ENCODE measurements at places on chromosomes 1 and 21.

DNA sequence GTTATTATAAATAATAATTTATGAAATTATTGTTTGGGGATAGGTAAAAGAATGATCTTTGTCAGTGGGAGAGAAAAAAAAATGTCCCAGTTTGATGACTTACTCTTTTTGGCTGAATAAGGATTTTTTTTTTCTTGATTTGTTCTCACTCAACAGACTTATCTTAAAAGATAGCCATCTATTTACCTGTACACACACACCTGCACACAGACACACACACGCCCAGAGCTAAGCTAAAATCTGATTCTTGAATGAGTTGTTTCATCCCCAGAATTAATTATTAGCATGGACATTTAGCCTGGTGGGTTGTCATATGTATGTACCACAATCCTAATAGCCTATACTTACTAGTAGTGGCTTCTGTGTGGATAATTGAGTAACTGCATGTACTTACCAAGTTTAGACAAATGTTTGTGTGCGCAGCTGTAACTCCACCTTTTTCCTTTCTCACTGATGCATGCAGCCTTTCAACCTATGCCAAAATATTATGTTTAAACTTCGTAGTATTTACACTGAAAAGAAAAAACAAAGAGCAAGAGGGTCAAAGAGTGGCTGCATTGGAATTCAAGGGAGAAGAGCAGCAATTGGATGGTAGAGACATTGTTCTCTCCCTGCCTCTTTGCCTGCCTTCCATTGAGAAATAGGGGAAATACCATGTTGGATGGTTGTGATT, 174.3 kb downstream of the ADGRL2 start:
- DNase-seq, result no peak

DNA sequence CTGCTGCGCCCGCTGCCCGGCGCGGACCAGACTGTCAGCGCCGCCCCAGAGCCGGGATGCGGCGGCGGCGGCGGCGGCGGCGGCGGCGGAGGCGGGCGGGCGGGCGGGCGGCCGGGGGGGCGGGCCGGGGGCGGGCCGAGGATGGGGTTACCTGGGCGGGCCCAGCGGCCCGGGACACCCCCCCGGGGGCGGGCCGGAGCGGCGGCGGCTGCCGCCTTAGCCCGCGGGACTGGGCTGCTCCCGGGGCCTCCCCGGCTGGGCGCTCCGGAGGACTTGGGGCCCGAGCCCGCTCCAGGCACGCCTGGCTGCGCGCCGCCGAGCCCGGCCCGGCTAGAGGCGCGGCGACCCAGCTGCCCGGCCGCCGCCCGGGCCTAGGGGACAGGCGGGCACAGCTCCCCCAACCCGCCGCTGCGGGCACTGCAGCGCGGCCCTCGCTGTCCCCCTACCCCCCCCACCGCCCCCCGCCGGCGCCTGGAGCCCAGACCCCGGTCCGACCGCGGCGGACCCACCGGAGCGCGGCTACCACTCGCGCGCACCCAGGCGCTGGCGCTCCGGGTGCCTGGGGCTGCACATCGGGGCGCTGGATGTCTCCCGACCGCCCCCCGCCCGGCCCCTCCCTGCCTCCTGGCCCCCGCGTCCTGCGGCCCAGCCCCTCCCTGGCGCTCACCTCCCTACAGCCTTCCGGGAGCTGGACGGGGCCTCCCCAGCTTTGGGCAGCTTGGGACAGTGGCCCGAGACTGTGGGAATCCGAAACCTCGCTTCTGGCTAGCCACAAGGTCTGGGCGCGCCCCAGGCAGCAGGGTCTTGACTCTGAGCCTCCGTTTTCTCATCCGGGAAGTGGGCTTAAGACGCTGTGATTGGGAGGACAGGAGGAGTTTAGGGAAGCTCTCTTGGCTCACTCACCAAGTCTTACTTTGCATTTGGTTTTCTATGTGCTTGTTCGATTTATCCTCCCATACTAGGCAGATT, at the start of gene WNT4:
WNT4 (minus strand) TSS at position 33 of the 969 bp plus-strand sequence. CDS start 175 bp downstream, outside the sequence.
- peak; percentile 31 for DNase-seq

GRCh38 chr1:182761396-182762395, 27.9 kb upstream of the NPL start:
- no peak for DNase-seq

GRCh38 chr21:34914239-34914638, 134.9 kb downstream of the RUNX1 start:
- no peak for DNase-seq

DNA sequence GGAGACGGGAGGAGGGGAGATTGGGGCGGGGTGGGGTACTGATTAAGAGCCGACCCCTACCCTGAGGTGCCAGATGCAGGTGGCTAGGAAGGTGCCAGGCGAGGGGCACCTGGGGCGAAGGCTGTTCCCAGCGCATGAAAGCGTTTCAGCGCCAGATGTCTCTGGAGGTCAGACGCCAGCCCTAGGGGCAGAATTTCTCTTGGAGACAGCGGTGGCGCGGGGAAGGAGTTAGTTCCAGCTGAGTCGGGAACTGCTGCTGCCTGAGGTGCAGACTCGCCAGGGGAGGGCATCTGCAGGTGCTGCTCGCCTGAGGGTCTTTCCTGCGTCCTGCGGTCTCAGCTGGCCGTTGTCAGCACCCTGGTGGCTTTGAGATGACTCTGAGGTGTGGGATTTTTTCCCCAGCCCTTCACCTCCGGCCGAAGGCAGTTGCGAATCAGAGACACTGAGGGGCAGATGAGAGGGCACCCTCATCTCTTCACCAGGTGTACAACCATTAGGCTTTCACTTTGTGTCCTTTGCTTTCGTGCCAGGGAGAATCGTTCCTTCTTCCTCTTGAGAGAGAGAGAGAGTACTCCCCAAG, 539 bp downstream of the CGN start:
- DNase-seq, result no peak

DNA sequence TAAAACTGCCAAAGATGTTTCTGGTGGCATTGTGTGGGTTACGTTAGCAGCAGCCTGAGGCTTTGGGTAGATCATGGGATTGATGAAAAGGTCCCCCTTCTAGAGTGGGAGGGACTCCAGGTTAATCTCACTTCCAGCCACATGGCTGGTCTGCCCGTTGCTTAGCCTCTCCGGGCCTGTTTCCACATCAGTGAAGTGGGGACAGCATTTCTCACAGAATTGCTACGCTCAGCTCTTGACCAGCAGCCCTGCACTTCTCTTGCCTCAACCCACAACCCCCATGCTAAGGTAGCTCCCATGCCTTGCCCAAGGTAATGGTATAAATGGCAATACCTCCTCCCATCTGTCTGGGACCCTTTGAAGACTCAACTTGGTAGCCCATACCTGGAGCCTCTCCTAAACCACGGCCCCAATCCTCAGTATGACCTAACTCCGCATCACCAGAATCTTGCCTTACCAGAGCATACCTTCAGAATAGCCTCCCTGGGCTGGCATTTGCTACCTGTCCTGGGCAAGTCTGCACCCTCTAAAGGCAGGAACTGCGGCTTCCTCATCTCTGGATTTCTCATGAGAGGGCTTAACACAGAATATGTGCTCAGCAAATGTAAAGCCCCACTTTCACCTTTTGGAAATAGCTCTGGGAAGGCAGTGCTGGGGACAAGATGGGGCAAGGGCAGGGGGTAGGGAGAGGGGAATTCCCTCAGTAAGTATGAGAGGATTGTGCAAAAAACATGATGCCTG, 10.9 kb upstream of the GUCA2A start:
- no peak for DNase-seq

DNA sequence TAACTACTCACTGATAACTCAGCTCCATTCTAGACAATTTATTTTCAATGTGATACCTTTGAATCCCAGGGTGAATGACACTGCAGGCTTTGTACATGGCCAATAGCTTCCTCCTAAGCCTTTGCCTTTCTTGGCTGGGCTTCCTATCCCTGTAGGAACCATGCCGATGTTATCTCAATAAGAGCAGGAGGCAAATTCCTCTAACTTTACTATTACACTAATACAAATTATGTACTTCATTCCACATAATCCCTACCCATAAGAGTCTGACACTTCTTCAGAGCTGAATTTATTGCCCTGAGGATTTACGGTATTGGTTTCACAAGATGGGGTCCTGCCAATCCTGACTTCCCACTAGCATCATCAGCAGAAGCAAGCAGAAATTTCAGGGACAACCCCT, 14.0 kb downstream of the TGFBR3 start:
- DNase-seq, result no peak

DNA sequence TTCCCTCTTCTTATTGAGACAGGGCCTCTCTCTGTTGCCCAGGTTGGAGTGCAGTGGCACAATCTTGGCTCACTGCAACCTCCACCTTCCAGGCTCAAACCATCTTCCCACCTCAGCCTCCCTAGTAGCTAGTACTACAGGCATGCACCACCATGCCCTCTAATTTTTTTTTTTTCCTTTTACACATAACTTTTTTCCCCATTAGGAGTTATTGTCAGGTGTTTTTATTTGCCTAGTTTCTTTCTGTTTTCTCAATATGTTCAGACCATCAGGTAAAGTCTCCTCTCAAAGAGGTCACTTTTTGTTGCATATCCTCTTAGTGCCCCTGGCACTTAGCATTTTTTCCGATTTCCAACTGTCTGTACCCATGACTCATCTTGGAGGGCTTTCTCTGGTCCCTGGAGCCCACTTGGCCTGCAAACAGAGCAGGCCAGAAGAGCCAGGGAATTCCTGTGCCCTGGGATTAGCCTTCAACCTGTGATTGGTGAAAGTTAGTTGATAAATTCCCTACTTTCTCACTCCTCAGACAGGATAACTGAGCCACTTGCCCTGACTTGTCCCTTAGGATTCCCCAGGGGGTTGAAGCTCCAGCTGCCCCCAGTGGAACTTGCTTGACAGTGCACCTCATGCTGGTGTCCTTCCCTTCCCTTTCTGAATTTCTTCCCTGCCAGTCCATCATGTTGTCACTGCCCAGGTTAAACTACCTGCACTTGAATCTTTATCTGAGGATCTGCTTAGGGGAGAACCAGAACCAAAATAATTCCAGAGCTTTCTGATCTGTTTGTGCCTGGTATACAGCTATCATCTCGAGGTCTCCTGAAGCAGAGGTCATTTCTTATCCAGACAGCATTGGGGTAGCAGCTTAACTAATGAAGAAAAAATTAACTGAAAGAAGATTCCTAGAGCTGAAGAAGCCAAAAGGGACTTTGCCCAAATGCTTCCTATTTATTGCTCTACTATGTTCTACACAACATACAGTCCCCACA, 2.4 kb downstream of the NTPCR start:
- peak; percentile 80 for DNase-seq

DNA sequence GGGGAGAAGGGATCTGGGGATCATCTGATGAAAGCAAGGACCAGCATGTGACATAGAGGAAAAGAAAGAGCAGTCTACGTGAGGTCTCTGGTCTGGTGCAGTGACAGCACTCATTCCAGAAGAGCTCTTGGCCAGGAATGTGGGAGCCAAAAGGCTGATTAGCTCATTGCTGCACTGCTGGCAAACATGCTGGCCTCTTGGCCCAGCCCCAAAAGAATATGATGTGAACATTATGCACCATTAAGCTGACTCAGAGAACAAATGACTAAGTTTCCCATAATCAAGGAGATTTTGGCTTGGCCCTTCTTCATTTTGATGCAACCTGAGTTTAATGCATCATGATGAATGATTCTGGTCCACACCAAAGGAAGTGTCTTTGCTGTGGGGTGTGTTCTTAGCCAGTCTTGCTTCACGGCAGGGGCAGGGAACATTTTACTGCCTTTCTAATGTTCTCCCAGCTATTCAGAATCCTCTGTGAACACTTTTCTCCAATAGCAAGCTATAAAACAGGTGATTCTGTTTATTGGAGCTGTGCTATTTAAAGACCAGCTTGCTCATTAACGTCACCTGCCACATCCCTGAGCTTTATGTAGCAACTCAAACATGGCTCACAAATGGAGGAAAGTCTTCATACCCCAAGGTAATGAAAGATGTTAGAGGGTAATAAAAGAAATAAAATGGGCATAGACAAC, 55.1 kb downstream of the PCBP3 start:
- no peak for DNase-seq

DNA sequence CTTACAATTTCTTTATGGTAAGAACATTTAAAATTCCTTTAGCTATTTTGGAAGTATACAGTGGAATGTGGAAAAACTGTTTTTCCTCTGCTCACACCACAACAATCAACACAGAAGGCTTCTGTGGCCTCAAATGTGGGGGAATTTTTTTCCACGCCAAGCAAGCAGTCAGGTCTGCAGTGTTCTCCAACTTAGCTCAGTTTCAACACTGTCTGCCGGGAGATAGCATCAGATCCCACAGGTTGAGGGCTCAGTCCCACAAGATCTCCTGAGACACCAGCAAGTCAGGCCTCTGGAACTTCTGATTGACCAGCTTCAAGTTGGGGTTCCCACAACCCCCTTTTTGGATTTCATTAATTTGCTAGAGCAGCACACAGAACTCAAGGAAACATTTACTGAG, 50.3 kb downstream of the PTBP2 start:
- no peak for DNase-seq

- no peak for DNase-seq
Measured at GRCh38 chr1:45531873-45532272, 10.2 kb upstream of the PRDX1 start.

GRCh38 chr1:17502326-17502778, 37.1 kb upstream of the ARHGEF10L start:
- DNase-seq, result peak; percentile 84

- DNase-seq, result no peak
Measured at GRCh38 chr1:154703170-154703569, 95.2 kb upstream of the ADAR start.

DNA sequence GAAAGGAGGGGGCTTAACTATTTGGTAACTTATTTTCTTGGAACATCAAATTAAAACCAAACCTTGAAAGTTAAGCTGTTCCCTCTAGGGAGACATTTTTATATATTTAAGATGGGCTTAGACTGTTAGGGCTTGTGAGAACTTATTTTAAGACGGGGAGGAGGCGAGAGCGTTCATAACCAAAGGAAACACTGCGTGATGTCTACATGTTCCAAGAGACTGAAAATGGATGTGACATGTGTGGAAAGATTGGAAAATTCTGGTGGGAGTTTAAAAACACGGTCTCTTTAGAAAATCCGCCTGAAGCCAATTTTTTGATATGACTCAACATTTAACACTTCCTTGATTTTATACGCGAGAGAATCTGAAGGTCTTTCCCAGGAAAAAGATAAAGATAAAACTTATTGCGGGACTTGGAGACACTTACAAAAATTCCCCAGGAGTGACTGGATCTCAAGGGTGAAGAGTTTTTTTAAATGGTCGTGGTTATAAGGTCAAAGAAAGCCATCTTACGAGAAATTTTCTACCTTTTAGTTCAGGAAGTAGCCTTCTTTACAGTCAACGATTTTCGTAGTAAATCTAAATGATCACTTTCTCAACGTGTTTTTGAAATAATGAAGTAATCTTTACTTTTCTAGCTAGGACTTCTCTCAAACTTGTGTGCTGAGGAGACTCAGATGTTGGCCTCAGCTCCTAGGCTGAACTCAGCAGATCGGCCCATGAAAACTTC, 828 bp downstream of the PNRC2 start:
- DNase-seq, result no peak

- no peak for DNase-seq
Measured at GRCh38 chr21:33302796-33303195, 22.0 kb upstream of the IFNAR1 start.

GRCh38 chr1:165501330-165501969, 42.4 kb upstream of the LRRC52 start:
- no peak for DNase-seq
